ENCODE measurements at places on chromosomes 7 and 10. TPM values are rescaled to one million over a fixed set of nuclear protein-coding genes. Genes with fewer than 3 reads are reported as not detected.

Gene CREB5
- total RNA-seq: 17.0 TPM

- no peak for DNase-seq
Observed at GRCh38 chr10:52491246-52491995, 177.3 kb downstream of the DKK1 start.

Gene MMP21
- total RNA-seq: 2.5 TPM

Gene MET
- 2.5 TPM for total RNA-seq

DNA sequence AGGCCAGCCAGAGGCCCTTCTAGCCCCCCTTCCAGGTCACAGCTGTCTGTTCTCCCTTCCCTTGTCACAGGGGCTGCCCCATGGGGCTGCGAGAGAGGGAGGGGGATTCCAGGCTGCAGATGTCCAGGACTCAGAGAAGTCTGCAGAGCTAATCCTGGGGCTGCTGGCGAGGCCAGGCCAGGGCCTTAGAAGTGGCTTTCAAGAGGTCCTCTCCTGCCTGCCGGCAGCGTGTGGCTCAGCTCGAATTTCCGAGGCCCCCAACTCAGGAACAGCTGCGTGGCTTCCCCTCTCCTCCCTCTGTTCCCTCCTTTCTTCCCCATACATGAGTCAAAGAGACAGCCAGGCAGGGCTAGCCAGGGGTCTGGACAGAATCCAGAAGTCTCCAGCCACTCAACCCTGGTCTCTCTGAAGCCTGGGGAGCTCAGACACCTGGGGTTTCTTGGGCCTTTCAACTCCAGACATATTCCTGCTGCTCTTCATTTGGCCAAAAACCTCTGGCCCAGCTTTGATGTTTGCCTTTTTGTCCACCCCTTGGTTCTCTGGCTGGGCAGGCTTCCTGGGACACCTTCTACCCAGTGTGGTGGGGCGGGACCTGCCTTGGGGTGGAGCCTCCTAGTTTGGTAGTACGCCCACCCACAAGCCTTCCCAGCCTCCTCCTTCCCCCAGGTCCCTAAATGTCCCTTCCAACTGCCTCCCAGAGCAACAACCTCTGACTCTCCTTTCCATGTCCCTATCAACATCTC, 21.8 kb upstream of the EIF5AL1 start:
- no peak for DNase-seq

Gene SFRP4
- total RNA-seq: 1.2 TPM

- DNase-seq: no peak
Observed at GRCh38 chr7:17651863-17652385, 288.4 kb downstream of the SNX13 start.

Gene GUSB
- 56.9 TPM for total RNA-seq

Gene BEND7
- total RNA-seq: 23.1 TPM

Gene NEBL
- 9.8 TPM for total RNA-seq

Gene SORBS1
- 57.1 TPM for total RNA-seq

DNA sequence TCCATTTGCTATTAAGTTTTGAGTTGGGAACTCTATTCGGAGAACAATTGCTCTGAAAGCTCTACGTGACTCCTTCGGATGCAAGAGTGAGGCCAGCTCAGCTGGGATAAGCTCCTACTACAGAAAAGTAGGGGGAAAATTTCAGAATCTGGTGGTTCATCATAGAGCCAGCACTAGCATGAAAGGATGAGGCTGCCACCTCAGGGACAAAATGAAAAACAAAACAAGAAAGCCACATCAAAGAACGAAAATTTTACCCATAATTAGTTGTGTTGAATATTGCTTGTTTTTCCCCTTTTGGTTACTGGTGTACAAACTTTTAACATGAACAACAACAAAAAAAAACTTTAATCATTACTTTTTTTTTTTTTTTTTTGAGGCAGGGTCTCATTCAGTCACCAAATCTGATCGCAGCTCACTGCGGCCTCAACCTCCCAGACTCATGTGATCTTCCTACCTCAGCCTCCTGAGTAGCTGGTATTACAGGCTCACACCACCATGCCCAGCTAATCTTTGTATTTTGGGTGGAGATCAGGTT, 39.7 kb upstream of the NFE2L3 start:
- no peak for DNase-seq

DNA sequence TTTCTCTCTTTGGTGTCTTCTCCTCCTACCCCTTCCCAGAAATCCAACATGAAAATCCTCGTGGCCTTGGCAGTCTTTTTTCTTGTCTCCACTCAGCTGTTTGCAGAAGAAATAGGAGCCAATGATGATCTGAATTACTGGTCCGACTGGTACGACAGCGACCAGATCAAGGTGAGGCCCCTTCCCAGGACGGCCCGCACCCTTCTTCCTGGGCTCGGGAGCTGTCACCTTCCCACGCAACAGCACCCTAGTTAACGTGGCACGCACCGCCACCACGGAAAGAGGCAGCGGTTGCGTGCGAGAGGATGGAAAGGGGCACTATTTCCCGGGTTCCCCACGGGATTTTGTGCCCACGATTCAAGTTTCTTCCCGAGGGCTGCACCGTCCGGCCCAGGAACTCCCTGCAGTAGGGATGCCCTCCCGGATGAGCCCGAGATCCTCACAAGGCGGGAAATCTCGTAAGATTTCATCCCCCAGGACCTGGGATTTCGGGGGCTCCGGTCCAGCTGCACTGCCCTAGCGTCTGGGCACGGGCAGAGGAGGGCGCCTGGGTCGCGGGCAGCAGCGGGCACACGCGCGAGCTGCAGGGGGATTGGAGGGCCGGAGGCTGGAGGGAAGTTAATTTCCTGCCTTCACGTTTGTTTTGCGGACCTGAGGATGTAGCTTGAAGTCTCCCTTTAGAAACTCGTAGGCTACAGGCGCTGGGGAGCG, 834 bp downstream of the TAC1 start:
- no peak for DNase-seq

DNA sequence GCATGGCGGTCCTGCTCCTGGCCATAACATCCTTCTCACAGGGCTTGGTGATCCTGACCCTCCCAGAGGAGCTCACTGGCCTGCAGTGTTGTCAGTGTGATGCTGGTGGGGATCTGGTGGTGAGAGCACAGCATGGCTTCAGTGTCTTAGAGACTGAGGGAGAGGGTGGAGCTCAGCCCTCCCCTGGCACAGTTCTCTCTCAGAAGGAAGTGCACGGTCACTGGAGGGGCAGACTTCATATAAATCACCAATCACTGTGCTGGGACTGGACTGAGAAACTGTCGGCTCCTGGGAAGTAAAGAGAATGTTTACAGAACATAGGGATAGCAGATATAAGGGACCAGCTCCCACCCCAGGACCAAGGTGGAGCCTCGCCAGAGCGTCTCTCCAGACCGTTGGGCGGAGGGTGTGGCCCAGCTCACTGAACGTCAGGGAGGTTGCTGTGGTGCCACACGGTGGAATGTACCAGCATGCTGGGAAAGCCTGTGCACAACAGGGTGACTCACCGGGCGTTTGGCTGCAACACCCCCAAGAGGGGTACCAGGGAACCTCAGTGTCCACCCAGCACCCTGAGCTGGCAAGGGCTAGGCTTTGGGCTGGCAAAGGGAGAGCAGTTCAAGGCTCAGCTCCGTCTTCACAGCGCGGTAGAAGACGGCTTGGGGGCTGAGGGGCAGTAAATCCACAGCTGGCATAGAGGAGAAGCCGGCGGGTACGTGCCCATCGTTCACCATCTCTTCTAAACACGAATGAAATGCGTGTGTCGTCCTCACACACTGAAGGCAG, 8.8 kb upstream of the GET4 start:
- no peak for DNase-seq

- DNase-seq: no peak
Observed at GRCh38 chr10:18203471-18203870, 63.2 kb downstream of the CACNB2 start.

DNA sequence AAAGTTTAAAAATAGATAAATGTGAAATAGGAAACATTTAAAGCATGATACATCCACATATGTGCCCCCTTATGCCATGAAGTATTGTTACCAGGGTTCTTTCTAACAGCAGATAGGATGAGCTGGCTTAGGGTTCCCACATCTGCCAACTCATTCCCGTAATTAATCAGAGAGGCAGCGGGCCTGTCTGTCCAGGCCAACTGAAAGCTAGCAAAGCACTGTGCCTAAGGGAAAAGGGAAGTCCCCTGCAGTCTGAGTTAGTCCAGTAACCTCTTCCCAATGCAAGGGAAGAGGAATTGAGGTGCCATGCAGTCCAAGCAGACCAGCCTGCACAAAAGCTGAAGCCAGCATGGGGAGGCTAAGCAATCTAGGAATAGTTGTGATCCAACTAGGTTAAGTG, 18.3 kb upstream of the ZC3HAV1L start:
- DNase-seq: no peak

DNA sequence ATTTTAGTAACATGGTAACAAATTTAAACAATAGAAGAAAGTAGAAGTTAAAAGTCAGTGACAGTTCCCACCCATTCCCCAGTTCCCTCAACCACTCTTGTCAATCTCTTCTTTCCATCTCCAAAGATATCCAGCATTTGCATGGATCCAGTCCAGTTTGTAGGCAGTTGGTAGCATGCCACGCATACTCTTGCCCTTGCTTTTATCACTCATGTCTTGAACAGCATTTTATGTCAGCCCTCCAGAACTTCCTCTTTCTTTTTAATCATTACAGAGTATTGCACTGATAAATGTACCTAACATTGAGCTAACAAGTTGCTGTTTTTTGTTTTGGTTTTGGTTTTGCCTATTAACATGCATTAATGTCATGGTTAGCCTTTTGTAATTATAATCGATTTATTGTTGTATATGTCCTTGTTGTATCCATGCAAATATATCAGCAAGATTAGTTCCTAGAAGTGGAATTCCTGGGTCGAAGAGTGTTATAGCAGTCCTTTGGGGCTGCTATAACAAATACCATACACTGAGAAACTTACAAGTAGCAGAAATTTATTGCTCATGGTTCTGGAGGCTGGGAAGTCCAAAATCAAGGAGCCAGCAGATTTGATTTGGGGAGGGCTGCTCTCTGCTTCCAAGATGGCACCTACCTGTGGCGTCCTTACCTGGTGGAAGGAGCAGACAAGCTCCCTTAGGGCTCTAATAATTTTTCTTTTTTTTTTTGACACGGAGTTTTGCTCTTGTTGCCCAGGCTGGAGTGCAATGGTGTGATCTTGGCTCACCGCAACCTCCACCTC, 25.7 kb downstream of the CHST3 start:
- DNase-seq: no peak

DNA sequence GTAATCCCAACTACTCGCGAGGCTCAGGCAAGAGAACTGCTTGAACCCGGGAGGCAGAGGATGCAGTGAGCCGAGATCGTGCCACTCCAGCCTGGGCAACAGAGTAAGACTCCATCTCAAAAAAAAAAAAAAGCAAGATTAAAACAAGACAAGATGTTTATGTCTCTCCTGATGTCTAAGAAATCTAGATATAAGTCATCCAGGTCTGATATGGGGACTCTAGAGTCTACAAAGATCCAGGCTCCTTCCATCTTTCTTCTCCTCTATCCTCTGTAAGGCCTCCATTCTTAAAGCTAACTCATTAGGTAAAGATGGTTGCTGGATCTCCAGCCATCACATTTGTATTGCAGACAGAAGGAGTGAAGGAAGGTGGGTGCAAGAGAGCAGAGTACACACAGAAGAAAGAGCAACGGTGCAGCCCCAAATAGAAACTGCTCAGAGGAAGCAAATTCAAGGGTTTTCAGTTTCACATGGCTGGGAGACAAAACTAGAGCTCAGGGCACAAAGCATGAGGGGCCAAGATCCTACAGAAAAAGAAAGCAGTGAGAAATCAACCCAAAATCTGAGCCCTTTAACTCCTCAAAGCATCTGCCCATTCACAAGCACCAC, 57.6 kb downstream of the USP6NL start:
- DNase-seq: no peak

DNA sequence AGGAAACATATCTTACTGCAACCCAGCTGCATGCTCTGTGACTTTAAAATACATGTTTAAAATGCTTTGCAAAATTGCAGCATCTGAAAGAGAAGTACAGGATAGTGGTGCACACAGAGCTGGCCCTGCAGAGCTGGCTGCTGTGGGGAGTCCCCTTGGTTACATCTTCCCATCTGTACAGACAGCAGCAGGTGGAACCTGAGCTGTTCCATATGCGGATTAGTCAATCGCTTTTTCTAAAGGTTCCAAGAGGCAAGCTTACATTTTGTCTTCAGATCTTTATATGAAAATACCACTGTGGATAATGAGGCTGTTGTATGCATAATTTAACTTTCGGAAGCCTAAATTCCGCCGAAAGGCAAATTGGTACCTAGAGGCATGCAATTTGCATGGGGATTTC, 444.1 kb downstream of the NRG3 start:
- DNase-seq: no peak

DNA sequence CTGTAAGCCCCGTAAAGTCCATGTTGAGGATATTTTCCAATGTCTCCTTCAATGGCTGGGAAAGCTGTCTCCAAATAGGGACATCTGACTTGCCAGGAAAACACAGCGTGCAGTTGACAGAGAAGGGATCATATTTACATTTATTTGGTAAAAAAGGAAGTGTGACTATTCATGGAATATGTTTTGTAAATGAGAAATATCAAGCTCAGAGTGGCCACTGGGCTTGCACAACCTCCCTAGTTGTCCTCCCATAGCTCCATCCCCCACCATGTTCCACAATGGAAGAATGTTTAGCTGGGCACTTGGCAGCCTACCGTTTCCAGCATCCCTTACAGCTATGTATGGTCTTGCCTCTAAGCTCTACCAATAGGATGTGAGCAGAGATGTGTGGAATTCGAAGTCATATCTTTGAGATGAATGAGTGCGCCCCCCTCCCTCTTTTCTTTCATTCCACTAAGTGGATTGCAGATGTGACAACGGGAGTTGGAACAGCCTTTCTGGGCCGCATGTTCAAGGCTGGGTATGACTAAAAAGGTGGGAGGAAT, 306.6 kb upstream of the ZMIZ1 start:
- no peak for DNase-seq

- no peak for DNase-seq
Observed at GRCh38 chr7:39664585-39664984, 41.2 kb downstream of the RALA start.

Gene TDRD1
- total RNA-seq: not detected

DNA sequence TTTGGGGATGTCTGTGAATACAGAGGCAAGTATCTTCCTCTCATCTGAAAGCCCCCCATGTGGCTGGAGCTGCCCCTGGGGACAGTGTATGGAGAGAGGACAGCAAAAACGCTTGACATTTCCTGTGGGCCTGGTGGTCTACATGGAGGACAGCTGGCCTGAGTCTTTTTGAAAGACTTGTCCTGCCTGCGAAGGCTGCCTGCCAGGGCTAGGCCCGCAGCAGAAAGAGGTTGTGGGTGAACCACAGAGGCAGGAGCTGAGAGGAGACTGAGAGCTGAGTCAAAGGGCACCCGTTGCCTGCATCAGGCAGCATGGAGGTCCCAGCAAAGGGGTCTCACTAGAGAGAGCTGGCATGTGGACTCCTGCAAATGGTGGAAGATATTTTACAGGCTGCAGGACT, 66.4 kb downstream of the KAT6B start:
- DNase-seq: no peak

DNA sequence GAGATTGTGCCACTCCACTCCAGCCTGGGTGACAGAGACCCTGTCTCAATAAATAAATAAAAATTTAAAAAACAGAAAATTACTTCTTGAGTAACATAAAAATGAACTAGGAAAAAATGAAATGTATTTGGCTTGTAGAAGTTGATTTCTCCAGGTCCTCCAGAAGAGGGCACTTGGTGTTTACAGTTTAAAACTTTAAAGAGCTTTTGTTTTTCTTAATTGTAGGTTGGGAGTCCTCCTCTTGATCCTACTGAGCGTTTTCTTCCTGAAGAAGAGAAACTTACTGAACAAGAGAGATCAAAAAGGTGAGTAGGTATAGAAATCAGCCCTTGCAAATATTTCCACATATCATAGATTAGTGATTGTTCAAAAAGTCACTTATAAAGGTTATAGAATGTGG, 16.2 kb downstream of the KIFBP start:
- DNase-seq: no peak
